ENCODE measurements at places on chromosomes 1 and 21.

DNA sequence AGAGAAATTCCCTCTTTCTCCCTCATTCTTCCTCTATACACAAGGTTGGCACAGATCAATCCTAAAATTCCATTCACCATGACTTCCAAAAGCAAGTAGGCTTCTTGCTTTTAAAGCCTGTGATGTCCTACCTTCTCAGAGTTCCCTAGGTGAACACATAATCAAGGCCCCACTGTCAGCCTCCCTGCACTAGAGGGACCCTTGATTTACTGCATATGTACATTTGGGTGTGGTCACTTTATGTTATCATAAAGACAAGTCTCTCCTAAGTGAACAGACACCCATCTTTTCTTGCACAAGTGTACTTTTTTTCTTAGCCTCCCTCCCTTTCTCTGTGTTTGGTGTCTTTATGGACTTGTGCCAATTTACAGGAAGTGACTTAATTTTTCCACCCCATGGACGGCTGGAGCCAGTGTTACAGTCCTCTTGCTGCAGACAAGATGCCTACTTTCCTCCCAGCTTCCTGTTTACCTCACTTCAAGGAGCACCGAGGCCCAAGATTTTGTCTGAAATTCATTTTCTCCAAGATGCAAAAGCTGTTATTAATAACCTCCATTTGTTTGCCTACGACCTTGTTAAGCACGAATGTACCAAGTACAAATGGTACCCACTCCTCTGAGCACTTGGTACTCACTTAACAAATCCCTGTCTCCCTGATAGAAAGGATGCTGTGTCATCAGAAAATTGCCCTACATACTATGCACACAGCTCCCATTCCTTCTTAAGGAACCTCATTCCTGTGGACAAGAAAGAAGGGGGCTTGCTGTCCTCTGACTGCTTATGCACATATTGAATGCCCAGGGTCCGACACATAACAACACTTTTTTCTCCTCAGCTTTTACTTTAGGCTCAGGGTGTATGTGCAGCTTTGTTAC is 82.8 kb upstream of the SLC44A3 start:
- no peak for DNase-seq

DNA sequence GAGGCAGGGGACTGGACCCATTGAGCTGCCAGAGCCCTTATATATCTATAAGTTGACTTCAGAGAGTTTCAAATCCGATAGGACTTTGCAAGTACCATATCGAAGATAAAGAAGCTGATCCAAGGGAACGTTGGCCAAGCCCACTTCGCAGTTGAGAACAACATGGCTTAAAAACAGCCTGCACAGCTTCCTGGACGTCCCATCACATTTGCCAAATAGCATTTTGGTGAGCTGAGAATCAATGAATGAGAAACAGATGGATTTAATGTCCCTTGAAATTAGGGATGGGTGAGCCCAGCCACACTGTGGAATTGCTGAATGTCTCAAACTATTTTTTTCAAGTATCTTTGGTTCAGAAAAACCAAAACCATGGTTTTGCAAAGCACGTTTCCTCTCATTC is 64.8 kb downstream of the KCNJ15 start:
- DNase-seq, result no peak

GRCh38 chr1:179823693-179824092 is 53.9 kb downstream of the TOR1AIP2 start:
- DNase-seq, result no peak

DNA sequence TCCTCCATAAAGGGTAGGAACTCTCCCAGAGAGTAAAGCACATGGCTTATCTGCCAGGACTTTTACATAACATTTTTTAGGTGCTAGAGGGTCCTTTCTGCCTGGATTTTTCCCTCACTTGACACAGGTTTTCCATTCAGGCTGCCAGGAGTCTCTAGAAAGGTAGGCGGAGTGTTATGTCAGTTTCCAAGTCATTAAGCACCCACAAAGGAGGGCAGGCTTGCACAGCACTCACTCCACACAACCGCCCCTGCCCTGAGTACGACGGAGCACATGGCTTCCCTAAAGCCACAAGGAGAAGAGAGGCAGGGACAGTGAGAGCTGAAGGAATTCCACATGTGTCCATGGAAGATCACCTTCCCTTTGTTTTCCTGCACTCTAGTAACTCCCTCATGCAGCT is 55.7 kb downstream of the CAPZB start:
- no peak for DNase-seq

GRCh38 chr1:3730543-3731247 is 21.6 kb upstream of the CCDC27 start:
- DNase-seq, result no peak

DNA sequence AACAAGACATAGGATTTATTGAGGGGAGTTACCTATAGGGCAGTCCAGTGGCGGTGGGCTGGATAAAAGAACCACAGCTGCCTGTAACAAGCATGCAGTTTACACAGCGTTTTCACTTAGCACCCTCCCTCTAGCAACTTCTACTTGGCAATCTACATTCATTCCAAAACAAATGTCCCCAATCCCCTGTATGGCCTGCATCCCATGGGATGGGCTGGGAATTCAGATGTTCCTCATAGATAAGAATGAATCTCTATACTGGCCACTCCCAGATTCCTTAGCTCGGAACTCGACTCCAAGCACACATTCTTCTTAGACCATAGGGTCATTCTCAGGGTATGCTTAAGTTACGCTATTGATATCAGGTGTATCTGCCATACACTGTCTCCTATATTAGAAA is 33.3 kb downstream of the PCP4 start:
- no peak for DNase-seq

DNA sequence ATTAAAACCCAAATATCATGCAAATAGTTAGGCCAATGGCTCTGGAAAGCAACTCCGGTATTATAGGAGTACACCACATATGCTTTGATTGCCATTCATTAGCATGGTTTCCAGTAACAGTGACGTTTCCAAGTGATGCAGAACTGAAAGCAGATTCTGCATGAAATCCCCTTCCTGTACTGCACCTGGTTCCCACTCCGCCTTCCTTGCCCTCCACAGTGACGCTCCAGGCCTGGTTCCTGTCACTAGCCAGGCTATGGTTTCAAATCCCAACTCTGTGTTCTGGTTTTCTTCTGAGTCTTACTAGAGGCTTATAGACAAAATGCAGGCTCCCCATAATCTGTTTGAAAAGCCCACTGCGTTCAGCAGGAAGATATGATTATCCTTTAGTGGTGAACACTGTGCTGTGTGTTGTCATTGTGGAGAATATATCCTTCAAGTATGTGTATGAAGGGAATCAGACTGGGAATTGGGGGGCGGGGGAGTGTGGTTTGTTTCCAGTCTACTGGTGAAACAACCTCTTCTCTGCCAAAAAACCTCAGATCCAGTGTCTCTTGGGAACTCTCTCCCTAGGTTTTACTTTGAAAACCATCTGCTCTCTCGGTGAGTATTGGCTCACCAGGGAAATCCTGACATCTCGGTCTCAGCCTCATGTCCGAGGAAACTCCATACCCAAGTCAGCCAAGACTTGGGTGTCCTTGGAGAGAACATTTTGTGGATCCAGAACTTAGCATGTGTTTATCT is 78.7 kb downstream of the TYW3 start:
- no peak for DNase-seq

- DNase-seq, result no peak
These were observed 42.4 kb upstream of the RUNX1 start for GRCh38 chr21:35091496-35091895.

DNA sequence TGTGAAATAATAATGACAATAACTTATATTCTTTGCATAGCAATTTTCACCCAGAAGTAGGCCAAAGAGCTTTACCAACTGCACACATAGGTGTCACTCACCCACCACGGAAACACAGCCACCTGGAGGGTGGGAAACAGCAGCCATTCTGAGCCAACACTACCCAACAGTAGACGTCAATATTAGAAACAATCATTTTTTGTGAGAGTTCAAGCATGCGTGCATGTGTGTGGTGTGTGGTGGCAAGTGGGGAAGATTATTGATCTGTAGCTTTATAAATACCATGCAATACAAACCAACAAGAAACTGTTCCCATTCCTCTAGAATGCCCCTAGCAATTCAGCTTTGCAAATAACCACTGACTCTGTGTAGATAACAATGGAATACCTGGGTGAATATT is 19.1 kb downstream of the PROX1 start:
- DNase-seq, result no peak

- peak; percentile 1 for DNase-seq
These were observed 169.3 kb upstream of the USP25 start for GRCh38 chr21:15560383-15561056.

GRCh38 chr1:53687426-53687825 is 51.5 kb downstream of the GLIS1 start:
- DNase-seq, result no peak

GRCh38 chr1:228925691-228926090 is 190.4 kb downstream of the RHOU start:
- no peak for DNase-seq

GRCh38 chr1:149945206-149945605 is 8.5 kb upstream of the MTMR11 start:
- DNase-seq, result no peak

DNA sequence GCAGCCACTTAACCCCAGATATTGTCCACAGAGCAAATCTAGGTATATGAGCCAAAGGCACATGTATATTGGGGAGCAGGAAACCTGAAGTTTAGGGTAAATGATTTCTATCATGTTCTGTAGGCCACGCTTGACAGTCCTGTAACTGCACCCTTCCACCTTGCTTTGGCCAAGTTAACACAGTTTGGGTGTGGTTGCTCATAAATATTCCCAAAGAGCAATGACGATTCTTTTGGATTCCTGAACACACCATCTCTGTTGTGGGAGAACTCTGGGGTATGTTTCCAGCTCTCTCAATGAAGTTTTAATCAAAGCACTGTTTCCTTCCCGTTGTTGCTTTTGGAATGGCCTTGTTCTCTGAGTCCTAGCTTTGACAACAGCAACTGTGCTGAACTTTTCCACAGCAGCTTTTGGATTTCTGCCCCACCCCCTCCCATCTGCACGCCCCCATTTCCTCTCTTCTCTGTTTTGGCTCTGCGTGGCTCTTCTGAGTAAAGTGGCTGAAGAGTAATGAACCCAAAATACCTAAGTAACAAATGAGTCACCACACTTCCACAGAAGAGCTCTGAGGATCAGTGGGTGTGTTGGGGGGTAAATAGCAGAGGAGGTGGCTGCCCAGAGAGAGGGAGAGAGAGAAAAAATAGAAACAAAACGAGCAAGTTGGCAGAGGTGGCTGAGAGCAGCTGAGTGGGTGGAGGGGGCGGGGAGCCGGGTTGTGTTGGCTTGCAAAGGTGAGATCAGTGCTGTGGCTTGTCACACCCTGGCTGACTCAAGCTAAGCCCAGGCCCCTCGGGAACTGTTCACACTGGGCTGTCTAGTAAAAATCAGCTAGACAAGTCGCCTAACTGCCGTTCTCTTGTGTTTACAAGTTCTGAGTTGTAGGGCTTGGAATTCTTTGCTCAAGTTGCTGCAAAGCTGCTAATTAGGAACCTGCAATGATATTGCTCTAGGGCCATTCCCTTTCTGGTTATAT is 26.9 kb upstream of the RAP1A start:
- DNase-seq, result peak; percentile 91

- DNase-seq, result no peak
These were observed 70.0 kb upstream of the COA6 start for GRCh38 chr1:234303231-234303630.

DNA sequence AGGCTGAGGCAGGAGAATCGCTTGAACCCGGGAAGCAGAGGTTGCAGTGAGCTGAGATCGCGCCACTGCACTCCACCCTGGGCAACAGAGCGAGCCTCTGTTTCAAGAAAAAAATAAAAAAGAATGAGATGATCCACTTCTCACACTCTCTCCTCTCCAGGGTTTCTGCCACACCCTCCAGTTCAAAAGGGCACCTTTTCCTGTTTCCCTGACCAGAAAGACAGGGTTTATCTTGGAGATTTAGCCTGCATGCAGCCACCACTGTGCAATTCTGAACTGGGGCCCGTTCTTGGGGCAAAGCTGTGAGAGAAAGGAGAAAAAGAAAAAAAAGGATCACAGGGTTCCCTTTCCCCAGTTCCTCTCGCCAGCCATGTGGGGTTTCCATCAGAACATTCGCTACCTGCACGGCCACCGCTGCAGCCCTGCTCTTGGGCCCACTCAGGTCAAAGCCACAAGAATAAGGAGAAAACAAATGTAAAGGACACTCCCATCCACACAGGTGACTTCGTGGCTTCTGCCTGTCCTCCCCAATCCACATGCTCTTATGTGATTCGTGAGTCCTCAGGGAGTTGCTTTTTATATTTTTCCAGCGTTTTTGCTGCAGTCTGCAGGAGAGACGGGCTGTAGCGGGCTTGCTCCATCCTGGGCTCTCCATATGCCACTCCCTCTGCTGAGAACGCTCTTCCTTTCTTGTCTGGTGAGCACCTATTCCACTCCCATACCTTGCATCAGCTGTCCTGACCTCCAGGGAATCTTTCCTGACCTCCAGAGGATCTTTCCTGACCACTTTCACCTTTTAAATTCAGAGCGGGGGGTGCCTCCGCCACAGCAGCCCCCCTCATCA is 26.4 kb downstream of the GNG4 start:
- DNase-seq, result no peak

- DNase-seq, result no peak
These were observed 1.2 kb downstream of the ATP1B1 start for GRCh38 chr1:169107603-169108208.

DNA sequence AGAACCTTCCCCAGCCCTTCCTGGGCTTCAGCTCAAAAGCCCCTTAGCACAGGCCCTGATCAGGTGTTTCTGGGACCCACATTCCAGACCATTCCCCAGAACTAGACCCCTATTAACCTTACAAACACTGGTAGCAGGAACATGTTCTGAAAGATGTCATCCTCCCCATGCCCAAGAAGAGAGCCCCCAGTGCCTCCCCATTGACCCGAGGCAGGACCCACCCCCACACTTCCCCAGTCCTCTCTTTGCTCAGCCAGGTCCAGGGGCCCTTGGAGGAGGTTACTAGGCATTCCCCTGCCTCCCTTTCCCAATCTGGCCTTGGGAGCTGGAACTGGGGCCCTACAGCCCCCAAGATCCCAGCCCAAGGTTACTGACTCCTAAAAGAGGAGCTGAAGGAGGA is 38.9 kb upstream of the HMGB4 start:
- no peak for DNase-seq

GRCh38 chr1:17561561-17561985 is 22.1 kb downstream of the ARHGEF10L start:
- DNase-seq, result no peak

- DNase-seq, result no peak
These were observed 28.4 kb upstream of the CEP350 start for GRCh38 chr1:179925922-179926849.

GRCh38 chr1:8024329-8024728 is 1.8 kb downstream of the ERRFI1 start:
- DNase-seq, result no peak

All from stimulated activated CD8-positive, alpha-beta memory T cell treated with anti-CD3 and anti-CD28 coated beads, Interleukin-2, amount 100 ng/mL, for 48 hours (primary cell).